ENCODE measurements at places on chromosomes 11 and 22.

DNA sequence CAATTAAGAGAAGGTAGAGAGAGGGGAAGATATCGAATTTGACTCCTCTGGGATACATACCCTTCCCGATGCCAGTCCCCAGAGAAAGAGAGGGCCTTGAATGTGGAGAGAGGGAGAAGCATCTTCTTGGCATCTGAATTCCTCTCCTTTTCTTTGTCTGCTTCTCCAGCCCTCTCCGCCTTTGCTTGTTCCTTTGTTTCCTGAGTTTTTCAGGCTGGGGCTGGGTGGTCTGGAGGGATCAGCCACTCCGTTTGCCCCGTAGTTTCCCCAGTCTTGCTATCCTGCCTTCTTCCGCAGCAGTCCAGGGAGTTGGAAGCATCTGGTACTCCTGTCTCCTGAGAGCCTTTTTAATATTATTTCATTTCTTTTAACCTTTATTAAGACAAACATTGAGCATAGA, 107.1 kb upstream of the CADM1 start:
- DNase-seq = no peak

- no peak for DNase-seq
These were observed 122.2 kb upstream of the RCN1 start for GRCh38 chr11:31968461-31969358.

DNA sequence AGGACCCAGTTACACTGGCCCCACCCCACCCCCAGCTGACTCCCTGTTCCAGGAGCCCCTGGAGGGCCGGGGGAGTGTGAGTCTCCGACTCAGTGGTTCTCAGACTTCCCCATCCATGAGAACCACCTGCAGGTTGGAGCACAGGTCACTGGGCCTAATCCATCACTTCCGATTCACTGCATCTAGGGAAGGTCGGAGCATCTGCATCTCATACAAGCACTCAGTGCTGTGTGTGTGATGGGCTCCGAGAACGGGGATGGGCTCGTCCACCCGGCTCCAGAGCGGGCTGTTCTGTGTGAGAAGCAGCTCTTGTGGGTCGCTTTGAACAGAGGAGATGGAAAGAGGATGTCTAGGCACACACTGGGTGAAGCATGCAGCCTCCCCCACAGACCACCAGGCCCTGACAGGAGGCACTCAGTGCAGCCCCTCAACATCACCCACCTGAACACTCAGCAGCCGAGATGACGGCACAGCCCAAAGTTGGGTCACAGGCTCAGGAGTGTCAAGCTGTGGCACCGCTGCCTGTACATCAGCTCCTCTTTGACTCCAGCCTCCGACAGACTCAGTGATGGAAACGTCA, 541.4 kb downstream of the BRD1 start:
- DNase-seq = no peak

DNA sequence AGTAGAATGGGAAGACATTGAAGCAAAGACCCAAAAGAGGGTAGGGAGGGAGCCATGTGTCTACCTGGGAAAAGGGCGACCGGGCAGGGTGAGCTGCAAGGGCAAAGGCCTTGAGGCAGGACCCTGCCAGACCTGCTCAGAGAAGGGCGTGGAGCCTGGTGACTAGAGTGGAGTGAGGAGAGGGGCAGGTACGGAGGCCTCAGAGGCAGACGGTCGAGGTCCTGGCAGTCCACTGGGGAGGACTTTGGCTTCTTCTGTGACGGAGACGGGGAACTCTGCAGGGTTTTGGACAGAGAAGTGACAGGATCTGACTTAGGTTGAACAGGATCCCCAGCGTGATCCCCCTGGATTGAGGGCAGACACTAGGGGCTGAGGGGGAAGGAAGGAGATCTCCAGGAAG, 12.9 kb downstream of the RIBC2 start:
- DNase-seq = no peak

DNA sequence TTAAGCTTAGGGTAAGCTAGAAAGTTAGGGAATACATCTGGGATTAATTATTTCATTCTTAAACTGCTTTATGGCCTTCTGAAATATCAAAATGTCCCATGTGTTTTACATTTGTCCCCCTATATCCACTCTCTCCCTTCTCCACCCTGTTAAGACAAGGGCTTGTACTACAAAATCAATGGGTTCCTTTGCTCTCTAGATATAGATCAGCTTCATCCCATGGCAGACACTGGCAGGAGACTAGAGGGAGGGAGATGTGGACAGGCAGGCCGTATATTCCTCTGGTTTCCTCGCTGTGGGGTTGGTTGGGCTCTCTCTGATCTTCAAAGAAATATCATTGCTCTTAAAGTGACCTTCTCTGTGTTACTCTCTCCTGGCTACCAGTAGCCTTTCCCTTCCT, 1281.0 kb downstream of the LRRC4C start:
- no peak for DNase-seq

GRCh38 chr11:35390737-35391682, 28.3 kb downstream of the SLC1A2 start:
- no peak for DNase-seq

- DNase-seq = no peak
These were observed 310.2 kb downstream of the DLG2 start for GRCh38 chr11:85316967-85317366.

DNA sequence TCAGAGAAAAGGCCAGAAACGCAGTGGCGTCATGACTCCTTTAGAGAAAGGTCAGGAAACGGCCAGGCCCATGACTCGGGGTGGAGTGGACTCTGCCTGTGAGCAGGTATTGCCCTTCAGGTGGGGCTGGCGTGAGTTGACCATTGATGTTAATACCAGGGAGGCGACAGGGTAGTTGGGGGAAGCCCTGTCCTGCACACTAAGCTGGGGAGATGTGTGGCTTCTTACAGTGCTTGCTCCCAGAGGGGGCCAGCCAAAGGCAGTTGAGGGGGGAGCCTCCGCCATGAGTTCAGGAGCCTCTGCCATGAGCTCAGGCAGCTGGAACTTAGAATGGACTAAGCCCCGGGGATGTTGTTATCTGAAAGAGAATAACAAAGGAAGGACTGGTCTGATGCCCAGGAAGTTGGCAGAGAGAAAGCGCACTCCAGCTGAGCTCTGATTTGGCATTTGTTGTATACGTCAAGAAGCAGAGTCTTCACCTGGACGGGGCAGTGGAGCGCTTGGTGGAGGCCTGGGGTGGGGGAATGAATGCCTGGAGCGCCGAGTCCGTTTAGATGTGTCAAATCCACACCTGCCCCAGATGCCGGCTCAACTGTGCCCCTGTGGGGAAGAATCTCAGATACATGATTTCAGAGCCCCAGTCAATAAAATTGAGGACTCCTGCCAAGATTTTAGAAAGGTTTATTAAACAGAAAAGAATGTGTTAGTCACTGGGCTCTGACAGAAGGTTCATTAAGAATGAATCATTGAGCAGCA, 222.5 kb downstream of the TBC1D22A start:
- DNase-seq = no peak
